ENCODE measurements at places on chromosomes 2 and 18. TPM values are rescaled to one million over a fixed set of nuclear protein-coding genes. Genes with fewer than 3 reads are reported as not detected.

SLC11A1 gene
- 1.3 TPM for polyA plus RNA-seq

CHRNG gene
- not detected for polyA plus RNA-seq

ASTL gene
- not detected for polyA plus RNA-seq

EPC2 gene
- polyA plus RNA-seq: 2.9 TPM
